Heart right ventricle (tissue), 16 donors: ENCODE measurements at places on chromosomes 11 and 22. TPM values are rescaled to one million over a fixed set of nuclear protein-coding genes. Genes with fewer than 3 reads are reported as not detected.

Gene CELSR1
- total RNA-seq: 11.9 TPM

GRCh38 chr11:94738746-94739145 is 29.4 kb upstream of the AMOTL1 start:
- DNase-seq: no peak

DNA sequence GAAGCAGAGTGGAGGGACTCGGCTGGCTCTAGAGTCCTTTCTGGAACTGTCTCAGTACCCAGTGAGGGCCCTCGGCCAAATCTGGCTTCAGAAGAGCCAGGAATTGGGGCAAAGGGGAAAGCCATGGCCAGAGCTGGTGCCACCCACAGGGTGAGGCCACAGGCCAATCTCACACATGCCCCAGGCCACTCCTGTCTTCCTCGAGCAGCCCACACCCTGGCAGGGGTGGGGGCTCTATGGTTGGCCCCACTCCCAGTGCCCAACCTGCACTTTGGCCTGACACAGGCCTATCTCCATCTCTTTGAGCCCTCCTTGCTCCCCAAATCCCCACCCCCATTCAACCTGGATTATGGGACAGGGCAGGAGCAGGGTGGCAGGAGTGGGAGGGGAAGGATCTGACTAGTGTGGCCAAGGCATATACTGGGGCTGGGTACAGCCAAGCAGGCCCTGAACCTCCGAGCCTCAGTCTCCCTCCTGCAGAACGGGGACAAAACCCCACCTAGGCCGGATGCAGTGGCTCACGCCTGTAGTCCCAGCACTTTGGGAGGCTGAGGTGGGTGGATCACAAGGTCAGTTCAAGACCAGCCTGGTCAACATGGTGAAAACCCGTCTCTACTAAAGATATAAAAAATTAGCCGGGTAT is 6.9 kb downstream of the TST start:
- peak; percentile 54 for DNase-seq

DNA sequence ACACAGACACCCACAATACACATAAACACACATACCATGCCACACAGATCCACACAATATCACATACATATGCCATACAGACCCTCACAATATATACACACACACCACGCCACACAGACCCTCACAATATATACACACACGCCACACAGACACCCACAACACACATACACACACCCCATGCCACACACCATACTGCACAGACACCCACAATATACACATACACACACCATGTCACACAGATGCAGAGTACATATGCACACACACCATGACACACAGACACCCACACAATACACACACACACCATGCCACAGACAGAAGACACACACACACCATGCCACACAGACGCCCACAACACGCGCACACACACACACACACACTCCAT is 43.6 kb downstream of the SHISAL1 start:
- no peak for DNase-seq

Gene CHRNA10
- total RNA-seq: 1.5 TPM

DNA sequence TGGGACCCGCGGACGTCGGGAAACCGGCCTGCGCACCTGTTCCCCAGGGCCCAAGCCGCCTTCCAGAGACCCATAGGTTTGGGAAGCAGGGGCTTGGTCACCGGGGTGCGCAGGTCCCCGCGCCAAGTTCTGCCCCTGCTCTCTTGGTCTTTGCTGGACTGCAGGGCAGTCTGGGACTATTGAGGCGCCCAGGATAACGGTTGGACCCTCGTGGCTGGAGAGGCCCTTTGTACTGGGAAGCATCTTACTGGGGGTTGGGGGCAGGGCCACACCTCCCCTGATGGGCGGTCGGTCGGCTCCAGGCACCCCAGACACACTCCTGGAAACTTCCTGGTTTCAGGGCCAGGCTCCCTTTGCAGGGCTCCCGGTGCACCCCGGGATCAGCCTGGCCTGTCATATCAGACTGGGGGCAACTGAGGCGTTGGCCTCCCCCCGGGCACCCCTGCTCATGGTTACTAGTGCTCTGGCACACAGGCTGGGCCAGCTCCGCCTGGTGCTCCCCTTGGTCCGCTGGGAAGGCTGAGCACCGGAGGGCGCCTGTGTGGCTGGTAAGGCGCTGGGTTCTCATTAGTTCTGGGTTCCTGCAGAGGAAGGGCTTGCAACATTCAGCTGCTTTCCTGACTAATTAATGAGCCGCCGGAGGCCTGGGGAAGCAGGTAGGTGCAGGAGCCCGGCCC is 1250.5 kb downstream of the BRD1 start:
- no peak for DNase-seq

GRCh38 chr11:86500500-86501140 is 125.9 kb downstream of the CCDC81 start:
- DNase-seq: no peak

Gene MPZL3
- total RNA-seq: 2.2 TPM

- DNase-seq: no peak
These were observed 137.6 kb downstream of the CD44 start for GRCh38 chr11:35276396-35277145.

Gene IL10RA
- 2.5 TPM for total RNA-seq

Gene DRICH1
- not detected for total RNA-seq

Gene EEF1G
- total RNA-seq: 908 TPM

DNA sequence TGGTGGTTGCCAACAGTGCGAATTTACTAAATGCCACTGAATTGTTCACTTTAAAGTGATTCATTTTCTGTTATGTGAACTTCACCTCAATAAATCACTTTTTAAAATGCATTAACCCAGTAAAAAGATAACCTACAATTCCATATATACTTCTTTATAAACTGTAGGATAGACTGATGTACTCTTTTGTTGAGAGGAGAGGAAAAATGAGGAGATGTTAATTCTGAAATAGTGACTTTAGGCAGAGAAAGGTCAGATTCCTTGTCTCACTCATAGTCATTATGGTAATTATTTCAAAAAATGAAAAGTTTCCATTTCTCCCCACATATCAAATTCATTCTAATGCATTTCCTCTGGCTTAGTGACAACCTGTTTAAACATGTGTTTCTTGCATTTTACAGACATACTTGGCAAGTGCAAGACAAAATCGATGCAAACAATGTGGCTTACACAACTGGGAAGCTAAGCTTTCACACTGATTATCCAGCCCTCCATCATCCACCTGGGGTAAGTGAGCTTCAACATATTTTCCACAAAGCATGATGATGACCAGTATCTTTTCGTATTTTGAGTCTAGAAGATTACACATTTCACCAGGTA is 74.5 kb downstream of the BBOX1 start:
- DNase-seq: no peak

GRCh38 chr11:16881074-16881709 is 133.0 kb downstream of the PLEKHA7 start:
- DNase-seq: peak; percentile 58

DNA sequence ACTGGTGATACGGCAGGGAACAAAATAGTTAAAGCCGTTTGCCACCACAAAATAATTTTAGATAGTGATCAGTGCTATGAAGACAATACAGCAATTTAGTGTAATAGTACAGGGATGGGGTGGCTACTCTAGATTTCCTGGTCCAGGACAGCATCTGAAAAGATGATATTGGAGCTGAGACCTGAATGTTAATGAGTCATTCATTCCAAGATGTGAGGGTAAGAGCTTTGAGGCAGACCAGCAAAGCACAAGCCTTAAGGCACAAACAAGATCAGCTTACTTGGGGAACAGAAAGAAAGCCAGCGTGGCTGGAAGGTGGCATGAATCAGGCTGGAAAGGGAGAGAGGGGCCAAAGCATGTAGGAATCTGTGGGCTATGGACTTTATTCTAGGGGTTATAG is 132.3 kb downstream of the TRIM44 start:
- no peak for DNase-seq

Gene FSHB
- not detected for total RNA-seq

Gene KCNJ1
- not detected for total RNA-seq

GRCh38 chr22:36360871-36361383 is 26.8 kb downstream of the MYH9 start:
- no peak for DNase-seq

DNA sequence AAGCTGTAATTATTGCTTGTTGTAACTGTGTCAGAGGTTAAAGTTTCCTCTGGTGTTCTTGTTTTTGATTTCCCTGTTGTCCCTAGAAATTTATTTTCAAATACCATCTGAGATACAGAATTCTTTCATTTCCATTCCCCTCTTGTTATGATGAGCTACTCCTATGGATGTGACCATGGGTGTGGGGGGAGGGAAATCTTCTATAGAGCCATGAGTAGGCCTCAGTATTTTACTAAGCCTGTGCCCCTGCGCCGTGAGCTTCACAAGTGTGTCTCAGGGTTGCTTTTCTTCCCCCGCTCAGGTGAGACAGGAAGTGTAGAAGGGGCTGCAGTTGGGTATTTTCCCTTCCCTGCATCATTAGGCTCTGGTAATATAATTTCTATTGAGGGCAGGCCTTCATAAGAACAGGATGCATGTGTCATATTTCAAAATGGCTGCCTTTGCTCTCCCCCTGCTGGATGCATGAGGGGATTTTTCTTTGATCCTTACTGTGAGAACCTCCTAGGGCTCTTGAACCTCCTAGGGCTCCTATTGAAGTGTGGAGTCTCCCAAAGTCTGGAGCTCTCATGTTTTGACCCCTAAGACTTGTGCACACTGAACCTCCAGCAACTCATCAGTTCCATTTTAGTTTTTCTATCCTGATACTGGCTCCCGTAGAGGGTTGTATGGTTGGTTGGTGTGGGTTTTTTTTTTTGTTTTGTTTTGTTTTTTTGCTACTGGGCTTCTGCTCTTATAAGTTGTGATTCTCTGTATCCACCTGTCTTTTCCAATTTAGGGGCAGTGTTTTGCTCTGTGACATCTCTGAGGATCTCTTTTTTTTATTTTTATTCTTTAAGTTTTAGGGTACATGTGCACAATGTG is 658.2 kb downstream of the NTM start:
- no peak for DNase-seq

Gene DMC1
- total RNA-seq: 1.7 TPM

DNA sequence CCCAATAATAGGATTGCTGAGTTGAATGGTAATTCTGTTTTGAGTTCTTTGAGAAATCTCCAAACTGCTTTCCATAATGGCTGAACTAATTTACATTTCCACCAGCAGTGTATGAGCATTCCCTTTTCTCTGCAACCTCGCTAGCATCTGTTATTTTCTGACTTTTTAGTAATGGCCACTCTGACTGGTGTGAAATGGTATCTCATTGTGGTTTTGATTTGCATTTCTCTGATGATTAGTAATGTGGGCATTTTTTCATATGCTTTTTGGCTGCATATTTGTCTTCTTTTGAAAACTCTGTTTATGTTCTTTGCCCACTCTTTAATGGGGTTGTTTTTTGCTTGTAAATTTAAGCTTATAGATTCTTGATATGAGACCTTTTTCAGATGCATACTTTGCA is 97.4 kb downstream of the FDX1 start:
- DNase-seq: no peak

GRCh38 chr11:3122775-3123201 is 42.3 kb downstream of the OSBPL5 start:
- peak; percentile 17 for DNase-seq

- no peak for DNase-seq
These were observed 17.3 kb upstream of the OR6X1 start for GRCh38 chr11:123771664-123772063.

Gene TMPRSS6
- not detected for total RNA-seq

DNA sequence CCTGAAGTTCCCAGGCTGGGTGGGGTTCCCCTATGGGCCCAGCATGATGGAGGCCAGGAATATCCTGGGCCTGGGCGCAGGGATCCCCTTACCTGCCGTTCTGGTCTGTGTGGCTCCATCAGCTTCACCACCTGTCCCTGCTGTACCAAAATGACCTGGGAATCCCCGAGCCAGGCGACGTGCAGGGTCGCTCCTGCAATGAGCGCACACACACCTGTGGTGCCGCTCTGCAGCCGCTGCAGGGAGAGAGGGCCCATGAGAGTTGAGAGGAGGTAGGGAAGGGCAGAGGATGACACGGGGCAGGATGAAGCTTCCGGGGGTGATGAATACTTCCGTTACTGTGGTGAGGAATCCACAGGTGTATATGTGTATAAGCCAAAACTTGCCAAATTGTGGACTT is 21.6 kb downstream of the PPM1F start:
- DNase-seq: no peak

Gene MS4A7
- total RNA-seq: 3.9 TPM

Gene OR4D11
- not detected for total RNA-seq

Gene NPTXR
- 14.7 TPM for total RNA-seq

GRCh38 chr11:13318498-13319295 is 41.1 kb downstream of the BMAL1 start:
- no peak for DNase-seq
